Activated CD4-positive, CD25-positive, alpha-beta regulatory T cell (primary cell): ENCODE measurements at places on chromosomes 6 and 20.
A peak's percentile ranks its signal among the peaks of the same experiment; 100 is the strongest.

- DNase-seq: no peak
Measured at GRCh38 chr6:15420959-15421438, 175.1 kb downstream of the JARID2 start.

- DNase-seq: no peak
Measured at GRCh38 chr6:108942556-108943492, 94.6 kb downstream of the ARMC2 start.

DNA sequence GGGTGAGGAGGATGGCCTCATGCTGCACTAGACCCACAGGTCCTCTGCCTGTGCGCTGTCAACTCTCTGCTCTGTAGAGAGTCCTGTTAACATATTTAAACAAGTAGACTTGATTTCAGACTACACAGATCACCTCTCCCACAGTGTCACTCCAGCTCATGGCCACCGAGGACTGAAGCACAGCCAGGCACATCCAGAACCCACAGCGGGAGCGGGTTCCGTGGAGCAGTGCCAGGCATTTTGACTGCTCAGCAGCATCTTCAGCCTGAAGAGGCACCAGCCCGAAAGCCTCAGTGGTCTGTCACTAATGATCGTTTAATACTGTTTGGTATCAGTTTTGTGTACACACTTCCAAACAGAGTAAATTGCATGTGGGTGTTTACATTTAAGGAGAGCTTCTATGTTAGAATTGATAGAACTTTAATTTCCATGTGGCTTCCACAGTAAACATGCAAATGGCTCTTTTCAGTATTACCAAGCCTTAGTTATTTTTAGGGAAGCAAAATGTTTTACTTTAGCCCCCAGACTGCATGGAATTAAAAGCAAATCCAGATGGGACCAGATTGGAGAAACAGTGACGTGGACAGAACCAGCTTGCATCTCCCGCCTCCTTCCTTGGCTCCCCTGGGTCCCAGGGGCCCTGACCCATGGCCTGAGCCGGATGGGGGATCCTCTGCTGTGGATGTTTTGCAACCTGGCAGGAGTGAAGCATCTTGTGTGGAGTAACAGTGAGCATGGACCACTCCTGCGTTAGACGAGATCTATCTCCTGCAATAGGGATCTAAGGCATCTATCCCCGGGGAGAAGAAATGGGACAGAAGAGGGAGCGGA, 196.7 kb upstream of the CDH4 start:
- DNase-seq: no peak

- peak; percentile 52 for DNase-seq
Measured at GRCh38 chr20:50561379-50562078, 51.3 kb downstream of the PTPN1 start.

DNA sequence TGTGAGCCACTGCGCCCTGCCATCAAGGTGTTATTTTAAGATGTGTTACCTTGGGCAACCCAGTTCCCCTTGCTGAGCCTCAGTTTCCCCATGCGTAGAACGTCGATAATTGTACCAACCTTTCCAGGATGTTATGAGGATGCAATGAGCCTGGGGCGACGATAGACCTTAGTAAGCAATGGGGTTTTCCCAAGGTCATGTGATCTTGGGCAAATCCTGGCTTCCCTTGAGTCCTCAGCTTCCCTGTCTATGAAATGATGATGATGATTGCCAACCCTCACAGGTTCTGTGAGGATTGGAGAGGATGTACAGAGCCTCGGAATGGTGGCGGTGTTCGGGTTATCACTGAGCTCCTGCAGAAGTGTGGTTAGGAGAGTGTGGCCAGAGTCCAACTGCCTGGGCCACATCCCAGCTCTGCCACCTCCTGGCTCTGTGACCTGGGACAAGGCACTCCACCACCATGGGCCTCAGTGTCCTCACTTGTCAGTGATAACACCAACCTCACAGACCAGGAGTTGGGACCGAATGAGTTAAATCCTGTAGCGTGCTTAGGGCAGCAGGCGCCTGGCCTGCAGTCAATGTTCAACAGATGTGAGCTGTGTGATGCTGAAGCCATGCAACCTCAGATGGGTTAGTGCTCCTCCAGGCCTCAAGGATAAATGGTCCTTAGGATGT, 23.4 kb downstream of the SIRPA start:
- DNase-seq: no peak

DNA sequence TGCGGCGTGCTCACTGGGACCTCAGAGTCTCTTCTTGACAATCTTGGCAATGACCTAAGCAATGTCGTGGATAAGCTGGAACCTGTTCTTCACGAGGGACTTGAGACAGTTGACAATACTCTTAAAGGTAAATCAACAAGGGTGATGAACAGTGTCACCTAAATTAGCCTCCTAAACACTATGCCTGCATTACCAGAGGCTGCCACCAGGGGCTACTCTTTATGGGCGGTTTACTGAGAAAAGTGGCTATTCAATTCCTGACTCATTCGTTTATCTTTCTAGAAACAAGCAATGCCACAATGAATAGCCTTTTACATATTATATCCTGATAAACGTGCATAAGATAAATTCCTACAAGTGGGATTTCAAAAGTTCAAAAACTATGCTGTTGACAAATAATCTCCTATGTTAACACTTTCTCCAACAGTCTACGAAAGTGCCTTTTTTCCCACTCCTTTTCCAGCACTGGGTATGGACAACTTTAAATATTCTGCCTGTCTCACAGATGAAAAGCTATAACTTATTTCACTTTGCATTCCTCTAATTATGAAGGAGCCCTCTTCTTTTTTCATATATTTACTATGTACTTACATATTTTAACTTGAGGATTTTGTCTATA, 1.3 kb downstream of the BPIFA2 start:
- DNase-seq: no peak

GRCh38 chr6:127635091-127635490, 58.1 kb downstream of the C6orf58 start:
- DNase-seq: no peak
